ENCODE measurements at places on chromosomes 11 and 22.

DNA sequence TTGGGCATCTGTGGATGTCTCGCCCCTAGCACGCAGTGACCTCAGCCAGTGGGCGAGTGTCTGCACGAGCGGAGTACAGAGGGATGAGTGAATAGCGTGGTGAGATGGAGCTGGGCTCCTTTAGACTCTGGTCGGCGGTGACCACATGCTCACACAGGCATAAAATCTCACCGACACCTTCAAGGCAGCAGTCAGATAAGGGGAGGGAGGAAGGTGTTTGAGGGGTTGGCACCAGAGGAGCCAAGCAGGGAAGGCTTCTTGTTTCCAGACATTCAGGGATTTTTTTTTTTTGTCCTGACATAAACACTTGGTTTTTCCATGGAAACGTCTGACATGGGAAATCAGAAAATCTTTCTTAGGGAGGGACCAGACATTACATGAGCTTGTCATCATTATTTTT is 35.8 kb downstream of the GRIK4 start:
- no peak for DNase-seq

DNA sequence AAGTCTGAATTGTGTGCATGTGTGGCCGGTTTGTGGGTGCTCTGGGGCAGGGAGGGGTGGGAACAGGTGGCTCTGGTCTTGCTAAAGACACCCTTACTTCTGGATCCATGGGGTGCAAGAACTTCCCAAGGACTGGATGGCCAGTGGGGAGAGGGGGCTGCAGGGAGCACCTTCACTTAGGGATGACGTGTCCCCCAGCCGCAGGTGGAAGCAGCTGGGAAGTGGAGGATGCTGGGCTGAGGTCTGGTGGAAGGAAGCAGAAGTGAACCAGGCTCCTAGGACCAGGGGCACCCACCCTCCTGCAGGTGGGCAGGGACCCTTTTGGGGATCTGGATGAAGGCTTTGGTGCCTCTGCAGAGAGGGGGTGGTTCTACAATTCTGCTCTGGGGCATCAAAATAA is 9.9 kb upstream of the MIEF1 start:
- DNase-seq: no peak

DNA sequence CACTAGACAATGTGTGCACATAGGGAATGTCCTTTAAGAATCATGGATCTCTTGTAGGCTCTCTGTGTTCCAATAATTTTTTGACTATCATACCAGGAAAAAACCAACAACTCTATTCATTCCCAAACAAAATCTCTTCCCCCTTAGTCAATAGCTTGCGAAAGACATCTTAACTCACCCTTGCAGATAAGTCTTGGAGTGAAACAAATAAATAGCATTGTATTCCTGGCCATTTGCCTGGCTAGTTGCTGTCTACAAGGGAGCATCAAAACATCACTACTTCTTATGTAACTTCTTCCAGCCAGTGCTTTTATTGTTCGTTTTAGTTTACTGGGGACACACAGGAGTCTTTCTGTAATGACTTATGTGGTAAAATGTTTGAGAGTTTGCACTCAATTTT is 29.4 kb downstream of the SCN3B start:
- no peak for DNase-seq

DNA sequence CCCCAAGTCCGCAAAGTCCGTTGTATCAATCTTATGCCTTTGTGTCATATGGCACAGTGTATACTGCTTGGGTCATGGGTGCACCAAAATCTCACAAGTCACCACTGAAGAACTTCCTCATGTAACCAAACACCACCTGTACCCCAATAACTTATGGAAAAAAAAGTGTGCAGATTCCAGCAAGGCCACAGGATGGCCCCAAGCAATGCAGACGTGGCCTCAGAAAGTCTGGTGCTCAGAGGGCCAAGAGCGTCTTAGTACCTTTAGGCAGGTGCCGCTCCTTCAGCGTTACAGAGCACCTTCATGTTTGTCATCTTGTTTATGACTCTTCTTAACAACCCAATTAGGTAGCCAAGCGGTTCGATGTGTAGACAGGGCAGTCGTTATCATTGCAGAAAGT is 65.3 kb downstream of the PRDM11 start:
- DNase-seq: no peak

- no peak for DNase-seq
Observed at GRCh38 chr11:118180300-118180703, 3.9 kb upstream of the SCN2B start.

DNA sequence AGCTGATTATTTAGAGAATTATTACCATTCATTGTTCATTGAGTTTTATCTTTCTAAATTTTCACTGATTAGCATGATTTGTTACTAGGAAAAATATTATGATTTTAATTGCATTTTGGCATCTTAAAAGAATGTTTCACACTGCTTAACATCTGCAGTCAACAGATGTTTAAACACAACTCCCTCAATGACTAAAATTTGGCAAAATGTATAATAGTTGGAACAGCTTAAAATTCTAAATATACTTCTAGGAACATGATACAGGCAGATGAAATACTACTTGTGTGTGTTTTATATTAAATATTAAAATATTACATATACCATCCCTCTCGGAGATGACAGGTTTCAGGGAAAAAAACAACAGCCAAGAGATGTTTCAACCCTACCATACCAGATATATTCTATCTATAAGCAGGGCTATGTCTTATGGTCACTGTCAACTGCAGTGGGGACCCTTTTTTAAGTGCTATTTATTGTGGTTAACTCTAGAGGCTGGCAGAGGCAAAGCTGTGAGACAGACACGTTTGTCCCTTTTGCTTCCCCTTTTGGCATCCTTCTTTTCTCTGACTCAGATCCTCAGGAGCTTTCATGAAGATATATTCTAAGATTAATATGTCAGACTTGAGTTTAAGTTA is 81.9 kb downstream of the BDNF start:
- no peak for DNase-seq

DNA sequence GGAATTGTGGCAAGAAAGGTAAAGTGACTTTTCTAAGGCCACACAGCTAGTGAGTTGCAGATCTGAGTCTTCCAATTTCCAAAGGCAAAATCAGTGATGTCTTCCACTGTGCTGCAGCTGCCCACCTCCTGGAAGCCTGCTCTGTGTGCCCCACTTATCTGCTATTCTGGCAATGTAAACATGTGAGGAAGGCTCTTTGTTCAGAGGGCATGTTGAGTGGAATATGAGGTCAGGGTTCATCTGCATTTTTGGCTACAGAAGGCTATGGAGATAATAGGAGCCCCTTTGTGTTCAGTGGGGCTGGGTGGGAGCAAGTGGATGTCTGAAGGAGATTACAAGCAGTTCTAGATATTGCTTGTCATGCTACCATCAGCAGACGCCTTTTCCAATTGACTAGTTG is 396.2 kb downstream of the BUD13 start:
- DNase-seq: no peak

DNA sequence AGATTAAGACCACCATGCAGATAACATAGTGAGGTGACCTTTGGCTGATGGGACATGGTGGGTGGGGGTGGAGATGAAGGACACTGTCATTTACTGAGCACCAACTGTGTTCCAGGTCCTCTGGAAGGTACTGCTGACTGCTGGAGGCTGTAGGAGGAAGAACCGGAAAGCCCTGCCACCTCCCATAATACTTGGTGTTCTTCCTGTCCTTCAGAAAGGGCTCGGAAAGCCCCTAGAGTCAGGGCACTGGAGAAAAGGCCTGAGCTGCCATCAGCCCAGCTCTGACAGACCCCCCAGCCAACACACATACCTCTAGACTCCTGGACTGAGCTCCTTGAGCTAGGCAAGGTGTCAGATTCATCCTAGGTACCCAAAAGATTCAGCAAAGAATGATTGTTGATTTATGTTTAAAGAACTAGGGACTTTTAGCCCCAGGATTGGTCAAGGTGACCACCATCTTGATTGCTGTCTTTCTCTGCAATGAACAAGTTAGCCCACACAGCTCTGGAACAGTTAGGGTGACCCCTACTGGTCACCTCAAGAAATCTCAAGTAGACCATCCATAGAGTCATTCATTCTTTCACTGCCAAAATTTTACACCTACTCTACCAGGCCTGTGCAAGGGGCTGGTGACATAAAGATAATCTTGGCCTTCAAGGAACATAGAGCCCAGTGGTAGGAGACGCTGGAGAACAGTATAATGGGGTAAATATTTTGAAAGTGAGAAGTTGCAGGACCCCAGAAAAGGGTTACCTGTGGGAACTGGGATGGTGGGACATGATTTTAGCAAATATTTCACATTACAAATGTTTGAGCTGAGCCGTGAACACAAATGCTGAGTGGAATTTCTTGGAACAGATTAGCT is 39.4 kb downstream of the IRAG1 start:
- DNase-seq: no peak

- DNase-seq: no peak
Observed at GRCh38 chr11:117878314-117878938, 2.0 kb upstream of the FXYD6 start.

GRCh38 chr11:69874984-69875624 is 55.9 kb upstream of the FGF3 start:
- DNase-seq: no peak

DNA sequence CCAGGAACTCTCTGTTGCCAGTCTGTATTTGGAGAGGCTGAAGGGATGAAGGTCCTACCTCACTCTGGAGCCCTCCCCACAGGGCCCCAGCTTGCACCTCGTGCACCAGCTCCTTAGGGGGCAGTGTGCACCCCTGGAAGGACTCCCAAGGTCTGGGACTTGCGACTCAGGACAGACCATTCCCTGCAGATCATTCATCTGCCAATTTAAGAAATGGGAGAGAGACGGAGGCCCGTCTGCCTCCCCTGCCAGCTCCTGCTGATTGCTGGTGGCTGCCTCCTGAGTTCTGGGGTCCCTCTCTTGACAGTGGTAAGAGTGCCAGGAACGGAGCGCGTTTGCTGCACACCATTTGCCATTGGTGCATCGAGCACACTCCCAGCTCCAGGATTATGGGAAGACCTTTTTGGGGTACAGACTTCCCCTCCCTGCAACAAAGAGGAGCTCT is 27.4 kb upstream of the MALAT1 start:
- no peak for DNase-seq

- no peak for DNase-seq
Observed at GRCh38 chr22:21032037-21032867, at the start of gene SLC7A4. Gene SLC7A4 (minus strand): TSS chr22:21032561. CDS start chr22:21031812, 749 bp downstream.

- DNase-seq: no peak
Observed at GRCh38 chr22:49968831-49969661, 8.5 kb downstream of the PIM3 start.

DNA sequence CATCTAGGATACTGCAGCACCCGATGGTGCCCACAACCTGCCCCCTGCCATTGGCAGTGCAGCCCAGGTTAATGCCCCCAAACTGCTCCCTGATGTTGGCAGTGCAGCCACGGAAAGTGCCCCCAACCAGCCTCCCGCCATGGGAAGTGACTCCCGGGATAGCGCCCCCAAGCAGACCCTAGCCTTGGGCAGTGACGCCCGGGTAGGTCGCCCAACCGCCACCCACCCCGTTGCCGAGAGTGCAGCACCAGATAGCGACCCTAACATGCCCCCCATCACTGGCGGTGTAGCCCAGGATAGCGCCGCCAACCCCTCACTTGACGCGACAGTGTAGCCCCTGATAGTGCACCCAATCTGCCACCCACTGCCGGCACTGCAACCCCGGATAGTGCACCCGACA is 38.5 kb downstream of the C22orf42 start:
- DNase-seq: no peak

GRCh38 chr11:115544422-115544948 is 40.3 kb upstream of the CADM1 start:
- DNase-seq: no peak

DNA sequence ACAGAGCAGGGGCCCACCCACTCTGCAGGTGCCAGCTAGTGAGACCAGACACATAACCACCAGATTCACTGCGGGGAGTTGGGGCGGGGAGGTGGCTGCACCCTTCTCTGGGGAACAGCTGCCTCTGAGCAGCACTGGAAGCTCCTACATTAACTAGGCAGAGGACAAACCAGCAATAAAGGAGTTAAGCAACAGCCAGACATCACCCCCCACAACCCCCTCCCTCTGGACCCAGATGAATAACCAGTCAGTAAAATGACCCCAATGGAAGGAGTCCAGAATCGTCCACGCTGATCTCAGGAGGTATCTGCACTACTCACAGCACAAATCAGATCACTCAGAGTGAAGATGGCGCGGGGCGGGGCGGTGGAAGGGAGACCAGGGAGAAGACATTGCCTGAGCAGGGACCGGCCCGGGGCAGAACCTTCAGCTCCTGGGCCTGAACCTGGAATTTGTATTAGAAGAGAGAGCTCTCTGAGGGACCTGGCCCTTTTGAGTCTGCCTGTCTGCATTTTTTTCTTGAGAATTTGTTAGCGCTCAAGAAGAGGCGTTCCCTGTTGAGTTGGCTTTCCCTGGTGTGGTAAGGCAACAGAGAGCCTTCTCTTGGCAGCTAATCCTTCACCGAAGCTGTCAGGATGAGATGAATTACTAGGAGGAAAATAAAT is 125.5 kb upstream of the NCAM1 start:
- DNase-seq: no peak

GRCh38 chr11:14320020-14320419 is 39.0 kb downstream of the RRAS2 start:
- DNase-seq: no peak

- DNase-seq: no peak
Observed at GRCh38 chr11:114819028-114819427, 140.7 kb downstream of the NXPE2 start.

GRCh38 chr22:36334081-36334820 is 53.5 kb downstream of the MYH9 start:
- DNase-seq: no peak

- no peak for DNase-seq
Observed at GRCh38 chr22:39396797-39397195, 2.8 kb upstream of the TAB1 start.

DNA sequence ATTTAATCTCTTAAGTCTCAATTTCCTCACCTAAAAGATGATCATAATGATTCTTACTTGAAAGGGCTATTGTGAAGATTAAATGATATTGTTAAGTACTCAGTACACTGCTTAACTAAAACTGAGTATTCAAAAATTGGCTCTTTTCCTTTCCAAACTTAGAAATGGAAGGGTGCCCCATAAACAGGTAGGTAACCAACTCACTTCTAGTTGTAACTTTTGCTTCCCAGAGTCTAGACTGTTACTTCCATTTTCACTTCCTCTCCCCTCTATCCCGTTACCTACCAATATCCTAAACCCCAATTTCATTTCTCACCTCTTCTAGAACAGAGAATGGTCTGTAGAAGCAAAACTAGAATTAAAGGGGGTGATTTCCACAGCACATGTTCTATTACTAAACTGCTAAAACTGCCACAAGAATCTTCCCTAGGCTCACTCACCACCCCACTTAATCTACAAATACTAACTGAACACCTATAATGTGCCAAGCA is 50.0 kb downstream of the RRAS2 start:
- DNase-seq: no peak

DNA sequence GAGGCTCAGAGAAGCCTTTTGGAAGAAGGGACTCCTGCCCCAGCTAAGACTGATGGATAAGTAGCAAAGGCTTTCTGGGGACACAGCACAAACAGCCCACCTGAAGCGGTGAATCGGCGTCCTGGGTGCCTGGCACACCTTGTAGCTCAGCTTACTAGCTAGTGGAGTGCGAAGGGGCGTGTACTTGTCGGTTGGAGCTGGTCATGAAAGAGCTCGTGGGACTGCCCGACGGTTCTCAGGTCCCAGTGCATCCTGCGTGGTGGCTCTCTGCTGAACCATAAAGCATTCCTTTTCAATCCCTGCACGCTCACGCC is 690 bp upstream of the UVRAG start:
- no peak for DNase-seq
